CD4-positive, alpha-beta T cell treated with Interleukin-4 for 4 hours (primary cell): ENCODE measurements at places on chromosomes 2 and 18.

GRCh38 chr2:201971531-201972228 lies 62.0 kb upstream of the FZD7 start:
- no peak for DNase-seq

- no peak for DNase-seq
These were observed 134.6 kb downstream of the BABAM2 start for GRCh38 chr2:28025123-28025522.

- DNase-seq = peak; percentile 79
These were observed 10.8 kb downstream of the SPDYA start for GRCh38 chr2:28821295-28821958.

DNA sequence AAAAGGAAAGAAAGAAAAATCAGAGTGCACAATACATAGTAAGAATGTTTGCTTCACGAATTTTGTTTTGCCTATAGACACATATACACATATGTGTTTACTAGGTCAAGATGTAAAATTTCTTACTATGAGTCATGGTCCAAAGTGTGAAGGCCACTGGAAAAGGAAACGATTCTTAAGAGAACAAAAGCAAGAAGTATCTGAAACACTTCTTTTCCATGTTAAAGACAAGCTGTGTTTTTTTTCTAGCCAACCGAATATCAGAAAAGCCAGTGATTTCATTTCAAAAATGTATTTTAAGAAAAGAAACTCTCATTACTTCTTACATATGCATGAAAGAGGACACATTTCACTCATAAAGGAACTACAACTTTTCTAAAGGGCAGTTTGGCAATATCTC lies 24.9 kb downstream of the PECR start:
- no peak for DNase-seq

DNA sequence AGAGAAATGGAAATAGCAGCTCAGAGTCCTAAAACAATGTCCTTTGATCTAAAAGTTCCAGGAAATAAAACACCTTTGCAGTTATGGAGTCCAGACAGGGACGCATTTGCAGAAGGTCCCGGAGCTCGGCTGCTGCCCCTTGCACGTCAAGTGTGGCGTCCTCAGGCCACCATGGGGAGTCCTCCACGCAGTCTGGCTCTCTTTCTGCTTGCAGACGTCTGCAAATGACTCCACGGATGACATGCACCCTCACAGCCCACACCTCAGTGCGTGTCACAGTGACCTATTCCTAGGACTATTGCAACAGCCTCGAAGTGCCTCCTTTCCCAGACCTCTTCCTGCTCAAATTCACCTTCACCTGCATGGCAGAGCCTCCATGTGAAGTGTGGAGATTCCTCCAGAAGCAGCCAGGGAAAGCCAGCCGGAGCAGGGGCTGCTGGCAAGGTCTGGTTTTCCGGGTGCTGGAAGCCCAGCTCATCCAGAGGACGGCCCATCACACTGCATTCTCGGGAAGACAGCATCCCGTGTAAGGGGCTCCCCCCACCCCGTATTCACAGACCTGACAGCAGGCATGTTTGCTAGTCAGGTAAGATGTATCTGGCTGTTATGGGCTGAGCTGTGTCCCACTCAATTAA lies 137.7 kb downstream of the ASB1 start:
- no peak for DNase-seq

DNA sequence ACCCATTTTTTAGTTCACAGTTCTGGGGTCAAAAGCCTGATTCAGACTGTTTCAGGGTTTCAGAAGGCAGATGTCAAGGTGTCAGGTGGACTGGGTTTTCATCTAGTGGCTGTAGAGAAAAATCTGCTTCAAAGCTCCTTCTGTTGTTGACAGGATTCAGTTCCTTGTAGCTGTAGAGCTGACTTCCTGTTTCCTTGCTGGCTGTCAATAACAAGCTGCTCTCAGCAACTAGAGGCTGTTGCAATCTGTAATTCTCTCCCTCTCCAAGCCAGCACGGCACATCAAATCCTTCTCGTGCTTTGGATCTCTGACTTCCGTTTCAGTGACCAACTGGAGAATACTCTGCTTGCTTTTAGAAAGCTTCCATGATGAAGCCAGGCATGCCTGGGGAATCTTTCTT lies 179.4 kb downstream of the DOK6 start:
- peak; percentile 9 for DNase-seq

- DNase-seq = no peak
These were observed 89.3 kb downstream of the ACVR1 start for GRCh38 chr2:157786663-157787363.

DNA sequence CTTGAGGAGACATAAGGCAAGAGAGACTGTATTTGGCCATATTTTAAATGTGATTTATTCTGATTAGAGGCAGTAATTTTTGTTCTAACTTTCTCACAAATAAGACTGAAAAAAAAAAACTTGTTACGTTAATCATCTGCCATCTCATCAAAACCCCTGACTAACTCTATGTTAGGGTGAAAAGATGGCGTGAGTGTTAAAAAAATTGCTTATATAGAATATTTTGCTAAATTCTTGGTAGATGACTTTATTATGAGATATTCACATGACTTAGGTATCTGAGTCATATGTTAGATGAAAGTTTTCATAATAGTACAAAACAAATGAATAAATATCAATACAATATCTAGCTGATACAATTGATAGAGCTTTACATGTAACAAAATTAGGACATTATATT lies 1508.7 kb upstream of the TMEFF2 start:
- no peak for DNase-seq

DNA sequence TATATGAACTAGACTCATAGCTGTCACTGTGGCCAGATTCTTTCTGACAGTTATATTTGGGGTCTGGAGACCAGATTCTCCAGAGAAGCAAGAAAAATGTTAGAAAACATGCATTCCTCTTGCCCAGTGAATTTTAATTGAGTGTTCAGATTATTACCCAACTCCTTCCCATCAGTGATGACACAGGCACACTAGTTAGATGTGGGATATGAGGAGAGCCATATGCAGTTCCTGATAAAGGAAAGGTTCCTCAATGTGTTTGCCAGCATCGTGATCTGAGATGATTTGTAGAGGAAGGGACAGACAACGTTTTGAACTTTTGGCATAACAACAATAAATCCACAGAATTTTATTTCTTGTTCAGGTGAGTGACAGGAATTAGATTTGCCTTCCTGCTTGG lies 308.6 kb downstream of the PIEZO2 start:
- no peak for DNase-seq

- no peak for DNase-seq
These were observed 46.3 kb downstream of the TMEM247 start for GRCh38 chr2:46525522-46526155.

- DNase-seq = peak; percentile 71
These were observed 32.8 kb upstream of the SLC14A1 start for GRCh38 chr18:45690975-45691815.

DNA sequence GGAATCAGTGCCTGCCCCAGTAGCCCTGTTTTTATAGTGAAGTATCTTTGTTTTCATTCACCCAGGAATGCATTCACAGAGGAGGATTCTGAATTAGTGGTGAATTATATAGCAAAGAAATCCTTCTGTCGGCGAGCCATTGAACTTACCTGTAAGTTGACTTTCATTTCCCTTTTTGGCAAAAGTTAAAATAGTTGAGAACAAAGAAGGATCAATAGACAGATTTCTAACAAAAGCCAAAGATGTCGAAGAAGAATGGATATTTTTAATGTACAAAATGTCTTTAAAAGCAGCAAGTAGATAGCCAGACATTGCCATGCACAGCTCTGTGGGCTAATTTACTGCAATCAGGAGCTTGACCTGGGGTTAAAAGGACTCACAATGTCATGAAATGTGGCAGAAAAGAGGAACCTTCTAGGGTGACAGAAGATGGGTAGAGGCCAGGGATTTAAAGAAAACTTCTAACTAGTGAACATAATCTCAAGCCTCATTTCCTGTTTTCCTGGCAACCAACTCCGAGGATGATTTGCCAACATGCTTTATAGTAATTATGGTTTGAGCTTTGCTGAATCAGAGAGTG lies 53.8 kb upstream of the TMEM87B start:
- DNase-seq = peak; percentile 5

- DNase-seq = no peak
These were observed 37.4 kb downstream of the SH3BP4 start for GRCh38 chr2:234989183-234989701.

- no peak for DNase-seq
These were observed 199.1 kb downstream of the GLI2 start for GRCh38 chr2:120934574-120935338.

- no peak for DNase-seq
These were observed 177.4 kb downstream of the FIGN start for GRCh38 chr2:163558251-163559021.

GRCh38 chr2:168466834-168467565 lies 10.9 kb downstream of the CERS6 start:
- DNase-seq = no peak
